ENCODE measurements at places on chromosomes 13 and 19.

- H3K27ac ChIP-seq: no peak overlapping the region
- peaks cover 12% of the 10 kb centered on the region for H3K27me3 ChIP-seq
- H3K4me1 ChIP-seq: peaks cover 15% of the 10 kb centered on the region
- no peak overlapping the region for H3K4me3 ChIP-seq
- no peak for DNase-seq
- no peaks in the 10 kb centered on the region for H3K36me3 ChIP-seq
Measured at GRCh38 chr19:8612807-8613171, 2.3 kb upstream of the ADAMTS10 start.

GRCh38 chr13:41699759-41700158 lies 242.4 kb downstream of the RGCC start:
- peaks cover 3% of the 10 kb centered on the region for H3K36me3 ChIP-seq
- no peaks in the 10 kb centered on the region for H3K27me3 ChIP-seq
- DNase-seq: no peak

DNA sequence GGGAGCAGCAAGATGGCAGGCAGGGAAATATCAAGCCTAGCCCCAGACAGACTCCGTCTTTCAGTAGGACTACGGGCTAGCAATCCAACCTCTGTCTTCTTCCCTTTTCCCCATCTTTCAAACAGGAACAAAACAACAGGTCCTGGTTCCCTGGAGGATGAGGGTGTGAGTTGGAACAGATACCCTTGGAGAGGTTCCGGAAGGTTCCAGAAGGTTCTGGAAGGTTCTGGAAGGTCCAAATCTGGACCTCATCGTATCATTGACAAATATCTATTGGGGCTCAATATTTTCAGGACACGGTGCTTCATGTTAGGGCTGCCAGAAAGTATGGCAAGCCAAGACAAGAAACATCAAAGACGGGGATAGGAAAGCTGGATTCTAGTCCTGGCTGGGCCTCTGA lies 28.5 kb upstream of the FEM1A start:
- peaks cover 38% of the 10 kb centered on the region for H3K27me3 ChIP-seq

DNA sequence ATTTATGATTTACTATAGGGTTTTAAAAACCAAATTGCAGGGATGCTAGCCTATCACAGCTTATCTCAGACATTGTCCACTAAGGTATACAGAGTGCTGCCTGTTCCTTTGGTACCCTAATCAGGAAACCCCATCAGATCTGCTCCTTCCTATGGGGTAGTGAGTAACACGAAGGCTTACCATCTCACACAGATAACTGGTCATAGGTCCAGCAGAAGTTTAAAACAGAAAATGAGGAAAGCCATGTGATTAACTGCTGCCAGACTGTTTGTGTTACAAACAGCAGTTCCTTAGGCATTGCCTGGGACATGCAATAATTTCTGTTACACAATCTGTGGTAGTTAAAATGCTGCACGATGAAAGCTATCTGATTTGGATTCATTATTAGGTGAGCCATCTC lies 53.5 kb upstream of the ALOX5AP start:
- H3K4me3 ChIP-seq: no peak overlapping the region
- no peaks in the 10 kb centered on the region for H3K36me3 ChIP-seq
- peaks cover 26% of the 10 kb centered on the region for H3K4me1 ChIP-seq
- H3K27ac ChIP-seq: no peak overlapping the region

DNA sequence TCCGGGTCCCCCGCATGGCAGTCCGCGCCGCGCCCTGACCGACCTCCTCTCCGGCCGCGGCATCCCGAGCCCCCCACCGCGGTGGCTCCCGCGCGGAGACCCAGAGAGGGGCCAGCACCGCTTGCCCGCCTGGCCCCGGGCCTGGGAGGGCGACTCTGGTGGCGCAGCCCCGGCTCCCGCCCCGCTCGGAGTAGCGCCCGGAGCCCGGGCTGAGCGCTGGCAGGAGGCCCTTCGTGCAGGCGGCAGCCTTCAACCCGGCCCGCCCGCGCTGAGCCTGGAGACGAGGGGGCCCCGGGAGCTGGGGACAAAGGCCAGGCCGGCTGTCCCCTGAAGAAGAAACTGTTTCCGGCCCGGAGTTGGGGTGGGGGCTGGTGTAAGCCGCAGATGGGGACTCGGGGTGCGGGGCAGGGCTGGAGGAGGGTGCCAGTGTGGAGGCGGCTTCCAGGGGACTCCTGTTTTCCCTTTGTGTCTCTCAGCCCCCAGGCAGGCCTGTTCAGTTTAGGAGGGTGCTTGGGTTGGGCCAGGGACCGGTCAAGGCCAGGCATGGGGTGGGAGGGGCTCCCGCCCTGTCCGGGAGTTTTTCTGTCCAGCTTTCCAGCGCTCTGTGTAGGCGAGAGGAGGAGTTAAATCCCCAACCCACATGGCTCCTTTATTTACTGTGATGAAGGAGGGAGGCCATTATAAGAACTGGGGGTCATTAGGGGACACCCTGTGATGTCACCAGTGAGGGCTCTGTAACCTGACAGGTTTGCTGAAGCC lies 935 bp downstream of the LRP3 start:
- no peak for DNase-seq
- no peaks in the 10 kb centered on the region for H3K36me3 ChIP-seq
- peaks cover 42% of the 10 kb centered on the region for H3K27me3 ChIP-seq
- peaks cover 2% of the 10 kb centered on the region for H3K4me1 ChIP-seq

- H3K27me3 ChIP-seq: no peaks in the 10 kb centered on the region
- H3K36me3 ChIP-seq: peaks cover 34% of the 10 kb centered on the region
- H3K27ac ChIP-seq: peak overlapping the region; percentile 86
- DNase-seq: no peak
Measured at GRCh38 chr13:79382545-79383275, 23.3 kb downstream of the RBM26 start.

- no peak for DNase-seq
- H3K4me1 ChIP-seq: no peaks in the 10 kb centered on the region
- H3K4me3 ChIP-seq: no peak overlapping the region
- H3K36me3 ChIP-seq: no peaks in the 10 kb centered on the region
- no peaks in the 10 kb centered on the region for H3K27me3 ChIP-seq
Measured at GRCh38 chr13:60701895-60702294, 304.9 kb downstream of the TDRD3 start.

- DNase-seq: no peak
- peaks cover 3% of the 10 kb centered on the region for H3K36me3 ChIP-seq
- H3K27ac ChIP-seq: no peak overlapping the region
- H3K4me1 ChIP-seq: peaks cover 38% of the 10 kb centered on the region
- H3K27me3 ChIP-seq: no peaks in the 10 kb centered on the region
Measured at GRCh38 chr19:6484230-6484629, 2.6 kb upstream of the DENND1C start.

GRCh38 chr13:113224486-113224885 lies 15.1 kb downstream of the CUL4A start:
- peaks cover 29% of the 10 kb centered on the region for H3K36me3 ChIP-seq
- H3K4me3 ChIP-seq: no peak overlapping the region
- no peaks in the 10 kb centered on the region for H3K27me3 ChIP-seq
- H3K27ac ChIP-seq: no peak overlapping the region

GRCh38 chr19:17283504-17283996 lies 1.8 kb downstream of the ANKLE1 start:
- H3K27ac ChIP-seq: no peak overlapping the region
- no peaks in the 10 kb centered on the region for H3K27me3 ChIP-seq
- H3K4me3 ChIP-seq: no peak overlapping the region
- peaks cover 6% of the 10 kb centered on the region for H3K4me1 ChIP-seq
- H3K36me3 ChIP-seq: peaks cover 8% of the 10 kb centered on the region

DNA sequence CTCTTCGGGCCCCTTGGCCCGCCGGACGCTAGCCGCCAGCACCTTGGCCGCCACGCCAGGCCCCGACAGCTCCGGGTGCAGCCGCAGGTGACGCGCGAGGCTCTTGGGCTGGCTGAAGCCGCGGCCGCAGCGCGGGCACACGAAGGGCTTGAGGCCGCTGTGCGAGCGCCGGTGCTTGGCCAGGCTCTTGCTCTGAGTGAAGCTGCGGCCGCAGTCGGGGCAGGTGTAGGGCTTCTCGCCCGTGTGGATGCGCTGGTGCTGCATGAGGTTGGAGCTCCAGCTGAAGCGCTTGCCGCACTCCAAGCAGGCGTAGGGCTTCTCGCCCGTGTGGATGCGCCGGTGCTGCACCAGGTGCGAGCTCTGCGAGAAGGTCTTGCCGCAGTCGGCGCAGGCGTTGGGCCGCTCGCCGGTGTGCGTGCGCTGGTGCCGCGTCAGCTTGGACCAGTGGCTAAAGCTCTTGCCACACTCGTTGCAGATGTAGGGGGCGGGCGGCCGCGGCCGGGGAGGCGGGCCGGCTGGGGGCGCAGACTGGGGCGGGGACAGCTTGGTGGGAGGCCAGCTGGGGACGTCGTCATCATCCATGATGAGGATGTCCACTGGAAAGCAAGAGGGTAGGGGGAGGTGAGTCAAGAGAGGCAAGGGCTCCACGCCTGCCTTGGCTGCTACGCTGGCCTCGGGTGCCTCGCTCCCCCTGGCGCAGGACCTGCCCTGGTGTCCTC lies 32.4 kb downstream of the ZNF787 start:
- no peak overlapping the region for H3K4me3 ChIP-seq
- peaks cover 27% of the 10 kb centered on the region for H3K36me3 ChIP-seq
- no peak for DNase-seq
- H3K27ac ChIP-seq: no peak overlapping the region
- no peaks in the 10 kb centered on the region for H3K4me1 ChIP-seq

- no peaks in the 10 kb centered on the region for H3K36me3 ChIP-seq
- H3K27ac ChIP-seq: no peak overlapping the region
- peak overlapping the region; percentile 43 for H3K4me3 ChIP-seq
Measured at GRCh38 chr19:4636151-4636717, 3.1 kb upstream of the TNFAIP8L1 start.

DNA sequence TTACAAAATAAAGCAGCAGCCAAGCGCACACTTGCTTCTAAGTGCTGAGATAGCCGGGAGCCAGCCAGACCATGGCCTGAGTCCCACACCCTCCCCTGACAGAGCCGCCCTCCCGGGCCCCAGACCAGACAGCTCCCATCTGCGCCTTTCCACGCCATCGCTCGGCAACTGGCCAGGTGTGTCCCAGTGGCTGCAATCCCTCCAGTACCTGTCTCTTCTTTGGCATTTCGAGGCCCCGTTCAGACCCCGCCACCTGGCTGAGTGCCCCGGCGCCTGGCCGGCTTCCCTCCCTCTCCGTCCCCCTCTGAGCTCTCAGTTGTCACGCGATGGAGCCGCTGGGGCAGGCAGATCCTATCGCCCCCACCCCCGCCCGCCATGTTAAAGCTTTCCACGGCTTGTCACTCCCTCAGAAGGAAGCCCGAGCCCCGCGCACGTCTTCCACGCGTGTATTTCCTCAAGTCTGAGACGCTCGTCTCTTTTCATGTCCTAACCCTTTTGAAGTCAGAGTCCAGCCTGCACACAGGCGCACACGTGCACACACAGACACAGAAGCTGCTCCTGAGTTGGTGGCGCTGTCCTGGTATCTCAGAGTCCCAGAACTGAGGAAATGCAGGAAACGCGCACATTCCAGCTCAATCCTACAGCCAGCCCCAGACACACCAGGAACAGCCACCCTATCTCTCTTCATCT lies 7.9 kb downstream of the MLLT1 start:
- H3K36me3 ChIP-seq: peaks cover 8% of the 10 kb centered on the region
- H3K4me3 ChIP-seq: no peak overlapping the region

GRCh38 chr13:101570410-101570809 lies 117.9 kb downstream of the ITGBL1 start:
- no peaks in the 10 kb centered on the region for H3K4me1 ChIP-seq
- no peaks in the 10 kb centered on the region for H3K27me3 ChIP-seq
- no peak overlapping the region for H3K4me3 ChIP-seq
- no peak overlapping the region for H3K27ac ChIP-seq
- no peaks in the 10 kb centered on the region for H3K36me3 ChIP-seq

GRCh38 chr19:41531438-41532311 lies 44.3 kb upstream of the CEACAM21 start:
- peak overlapping the region; percentile 71 for H3K4me3 ChIP-seq
- DNase-seq: peak; percentile 89
- H3K36me3 ChIP-seq: peaks cover 26% of the 10 kb centered on the region
- H3K4me1 ChIP-seq: peaks cover 74% of the 10 kb centered on the region

- no peaks in the 10 kb centered on the region for H3K4me1 ChIP-seq
- H3K4me3 ChIP-seq: no peak overlapping the region
- no peaks in the 10 kb centered on the region for H3K27me3 ChIP-seq
- DNase-seq: no peak
- no peaks in the 10 kb centered on the region for H3K36me3 ChIP-seq
- no peak overlapping the region for H3K27ac ChIP-seq
Measured at GRCh38 chr13:44470638-44471562, 97.3 kb downstream of the SERP2 start.

- no peaks in the 10 kb centered on the region for H3K36me3 ChIP-seq
- no peak for DNase-seq
- no peak overlapping the region for H3K4me3 ChIP-seq
- no peaks in the 10 kb centered on the region for H3K4me1 ChIP-seq
- no peaks in the 10 kb centered on the region for H3K27me3 ChIP-seq
Measured at GRCh38 chr13:56352901-56353300, 787.8 kb upstream of the PRR20A start.

- no peak for DNase-seq
- H3K4me1 ChIP-seq: no peaks in the 10 kb centered on the region
- H3K4me3 ChIP-seq: no peak overlapping the region
- H3K27ac ChIP-seq: no peak overlapping the region
- no peaks in the 10 kb centered on the region for H3K27me3 ChIP-seq
Measured at GRCh38 chr13:103640606-103641005, 574.4 kb upstream of the SLC10A2 start.

GRCh38 chr13:27293076-27293691 lies 22.6 kb downstream of the RASL11A start:
- no peak for DNase-seq
- H3K27me3 ChIP-seq: peaks cover 8% of the 10 kb centered on the region
- H3K4me1 ChIP-seq: peaks cover 19% of the 10 kb centered on the region
- no peak overlapping the region for H3K27ac ChIP-seq
- no peaks in the 10 kb centered on the region for H3K36me3 ChIP-seq
- H3K4me3 ChIP-seq: no peak overlapping the region

- no peaks in the 10 kb centered on the region for H3K4me1 ChIP-seq
- DNase-seq: no peak
- H3K27ac ChIP-seq: no peak overlapping the region
- no peaks in the 10 kb centered on the region for H3K27me3 ChIP-seq
Measured at GRCh38 chr13:106213028-106213757, 322.3 kb downstream of the EFNB2 start.

All from activated CD8-positive, alpha-beta memory T cell treated with anti-CD3 and anti-CD28 coated beads, Interleukin-2, amount 10 ng/mL, durations not matched to agents 7 days and 5 days (primary cell).